HCT116 (cell line): ENCODE measurements at places on chromosomes 2 and 18.

- no peak overlapping the region for H3K4me3 ChIP-seq
- H3K36me3 ChIP-seq = peaks cover 30% of the 10 kb centered on the region
- H3K4me1 ChIP-seq = no peaks in the 10 kb centered on the region
- no peaks in the 10 kb centered on the region for H3K27me3 ChIP-seq
- no peak overlapping the region for H3K27ac ChIP-seq
- DNase-seq = no peak
Measured at GRCh38 chr2:47160660-47161059, 5.6 kb upstream of the STPG4 start.

DNA sequence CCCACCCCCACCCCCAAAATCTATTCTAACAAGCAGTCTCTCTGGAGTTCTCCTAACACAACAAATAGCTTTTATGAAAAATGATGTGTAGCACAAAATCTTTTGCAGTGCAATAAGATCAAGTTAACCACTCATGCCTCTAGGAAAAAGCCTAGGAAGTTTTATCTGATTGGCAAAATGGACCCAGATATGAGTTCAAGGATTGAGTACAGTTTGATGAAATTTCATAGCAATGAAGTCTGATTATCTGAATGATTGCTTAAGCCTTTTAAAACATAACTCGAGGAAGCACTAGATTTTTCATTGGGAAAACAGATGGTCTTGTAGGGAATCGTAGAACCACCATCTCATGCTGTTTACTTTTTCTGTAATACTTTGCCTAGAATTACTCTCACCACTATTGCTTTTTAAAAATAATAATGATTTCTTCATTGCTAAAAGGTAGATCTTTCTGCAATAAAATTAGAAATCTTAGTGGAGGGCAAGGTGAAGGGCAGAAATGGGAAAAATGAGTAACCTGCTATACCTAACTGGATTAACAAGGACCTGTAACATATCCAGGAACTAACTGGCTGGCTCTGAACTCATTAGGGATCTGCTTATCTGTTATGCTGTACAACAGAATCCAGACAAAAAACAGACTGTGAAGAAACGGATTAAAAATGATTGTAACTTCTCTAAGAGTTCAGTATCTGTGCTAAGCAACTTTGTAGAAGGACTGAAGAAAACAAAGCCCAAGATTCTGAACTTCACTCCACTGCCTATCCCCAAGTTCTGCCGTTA, 73.7 kb upstream of the ETAA1 start:
- H3K27me3 ChIP-seq = peaks cover 23% of the 10 kb centered on the region; the same call in 1 of the 2 replicates
- H3K4me3 ChIP-seq = no peak overlapping the region
- no peak for DNase-seq
- no peak overlapping the region for H3K27ac ChIP-seq

GRCh38 chr2:203359450-203359849, 31.3 kb downstream of the ABI2 start:
- DNase-seq = no peak
- no peaks in the 10 kb centered on the region for H3K27me3 ChIP-seq
- no peaks in the 10 kb centered on the region for H3K4me1 ChIP-seq
- no peak overlapping the region for H3K4me3 ChIP-seq
- peaks cover 2% of the 10 kb centered on the region; the same call in 1 of the 2 replicates for H3K36me3 ChIP-seq

DNA sequence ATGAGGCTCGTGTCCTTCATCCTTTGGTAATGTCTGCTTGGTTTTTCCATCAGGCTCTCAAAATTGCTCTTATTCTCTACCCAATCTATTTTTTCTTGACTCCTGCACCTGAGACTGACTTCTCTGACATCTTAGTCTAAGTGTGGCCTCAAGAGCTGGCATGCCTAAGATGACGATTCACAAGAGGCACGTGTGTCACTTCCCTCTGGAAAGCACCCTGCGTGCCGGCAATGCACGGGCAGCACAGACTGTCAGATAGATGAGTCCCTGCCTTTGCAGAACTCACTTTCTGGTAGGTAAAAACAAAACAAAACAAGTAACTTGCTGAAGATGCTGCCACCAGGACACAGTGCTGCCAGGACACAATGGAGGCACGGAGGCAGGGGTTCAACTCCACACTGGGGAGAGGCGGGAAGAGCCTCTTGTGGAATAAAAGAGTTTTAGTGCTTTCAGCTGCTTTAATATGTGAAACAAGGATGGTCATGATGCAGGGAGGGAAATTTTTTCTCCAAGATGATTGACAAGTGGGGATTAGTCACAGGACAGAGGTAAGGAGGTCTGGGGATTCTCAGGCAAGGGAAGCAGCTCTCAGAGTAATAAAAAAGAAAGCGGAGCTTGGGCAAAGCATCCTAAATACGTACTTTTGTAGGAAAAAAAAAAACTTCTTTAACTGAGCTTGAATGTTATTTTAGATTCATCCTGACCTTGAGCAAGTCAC, 27.3 kb downstream of the CYB5A start:
- no peaks in the 10 kb centered on the region for H3K36me3 ChIP-seq
- H3K4me3 ChIP-seq = no peak overlapping the region
- no peaks in the 10 kb centered on the region for H3K27me3 ChIP-seq
- no peak overlapping the region for H3K27ac ChIP-seq
- H3K4me1 ChIP-seq = no peaks in the 10 kb centered on the region
- DNase-seq = no peak

- H3K4me1 ChIP-seq = no peaks in the 10 kb centered on the region
- no peak for DNase-seq
- no peak overlapping the region for H3K4me3 ChIP-seq
- H3K36me3 ChIP-seq = no peaks in the 10 kb centered on the region
- no peaks in the 10 kb centered on the region for H3K27me3 ChIP-seq
- no peak overlapping the region for H3K27ac ChIP-seq
Measured at GRCh38 chr2:37616677-37617005, 54.8 kb downstream of the CDC42EP3 start.

DNA sequence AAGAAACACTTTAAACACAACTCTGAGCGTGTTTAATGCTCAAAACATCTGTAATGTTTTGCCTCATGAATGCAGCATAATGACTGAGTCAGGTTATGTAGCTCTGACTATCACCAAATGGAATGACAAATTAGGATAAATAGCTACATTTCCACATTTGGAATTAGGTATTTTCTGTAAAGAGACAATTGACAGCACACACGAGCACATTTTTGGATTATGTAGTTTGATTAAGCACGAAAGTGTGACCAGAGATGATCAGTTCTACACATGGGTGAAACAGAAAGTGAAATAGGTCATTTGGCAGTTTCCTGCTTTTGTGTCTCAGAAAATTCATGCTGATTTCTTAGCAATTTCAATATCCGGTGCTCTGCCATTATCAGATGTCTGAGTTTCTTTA, 29.0 kb downstream of the LPIN1 start:
- H3K4me3 ChIP-seq = no peak overlapping the region
- no peak for DNase-seq
- H3K27me3 ChIP-seq = no peaks in the 10 kb centered on the region
- H3K27ac ChIP-seq = no peak overlapping the region
- H3K36me3 ChIP-seq = 0 out of 2 replicates have a peak, but pooled peaks cover 7% of the 10 kb centered on the region

- H3K27ac ChIP-seq = no peak overlapping the region
- no peaks in the 10 kb centered on the region for H3K27me3 ChIP-seq
- no peak overlapping the region for H3K4me3 ChIP-seq
- H3K36me3 ChIP-seq = no peaks in the 10 kb centered on the region
- no peak for DNase-seq
- H3K4me1 ChIP-seq = no peaks in the 10 kb centered on the region
Measured at GRCh38 chr18:75261430-75262223, 51.0 kb downstream of the TSHZ1 start.

DNA sequence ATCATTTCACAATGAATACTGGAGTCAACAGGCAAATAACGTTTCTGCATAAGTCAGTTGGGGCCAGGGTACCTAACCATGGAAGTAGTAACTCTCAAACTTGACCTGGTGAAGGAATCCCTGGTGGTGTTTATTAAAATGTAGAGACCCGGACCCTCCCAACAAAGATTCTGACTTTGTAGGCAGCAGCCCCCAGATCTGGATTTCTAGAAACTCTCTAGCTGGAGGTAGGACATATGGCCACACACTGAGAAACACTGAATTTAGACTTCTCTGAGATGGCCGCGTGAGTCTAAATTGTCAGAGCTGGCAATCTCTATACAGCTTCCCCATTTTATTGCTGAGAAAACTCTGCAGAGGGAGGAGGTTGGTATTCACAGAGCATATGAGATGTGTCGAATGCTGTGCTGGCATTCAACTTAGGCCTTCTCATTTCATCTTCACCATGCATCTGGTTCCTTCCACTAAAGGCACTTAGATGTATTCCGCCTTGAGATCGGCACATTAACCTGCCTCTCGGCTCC, 278.1 kb downstream of the CYRIA start:
- no peak overlapping the region for H3K4me3 ChIP-seq
- DNase-seq = no peak
- no peaks in the 10 kb centered on the region for H3K36me3 ChIP-seq

DNA sequence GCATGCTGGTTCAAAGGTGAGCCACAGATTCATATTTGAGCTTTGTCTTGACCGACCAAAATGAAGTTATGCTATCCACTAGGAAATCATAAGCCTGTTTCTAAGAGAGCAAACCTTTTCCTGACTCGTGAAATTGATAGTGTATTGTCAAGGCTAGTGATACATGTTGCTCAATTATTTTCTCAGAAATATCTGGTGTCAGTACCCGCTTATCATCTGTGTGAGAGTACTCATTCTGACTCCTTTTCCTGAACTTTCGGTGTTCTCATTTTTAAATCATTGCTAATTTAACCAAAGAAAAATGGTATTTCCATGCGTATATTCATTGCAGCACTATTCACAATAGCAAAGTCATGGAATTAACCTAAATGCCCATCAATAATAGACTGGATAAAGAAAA, 56.2 kb downstream of the SGPP2 start:
- peaks cover 32% of the 10 kb centered on the region for H3K27me3 ChIP-seq
- H3K4me1 ChIP-seq = no peaks in the 10 kb centered on the region
- H3K27ac ChIP-seq = no peak overlapping the region
- DNase-seq = no peak
- no peak overlapping the region for H3K4me3 ChIP-seq

- H3K27ac ChIP-seq = no peak overlapping the region
- no peaks in the 10 kb centered on the region for H3K36me3 ChIP-seq
- H3K4me3 ChIP-seq = no peak overlapping the region
- DNase-seq = no peak
Measured at GRCh38 chr2:120391911-120392665, 46.2 kb downstream of the INHBB start.

- no peak for DNase-seq
- H3K36me3 ChIP-seq = no peaks in the 10 kb centered on the region
- no peaks in the 10 kb centered on the region for H3K27me3 ChIP-seq
Measured at GRCh38 chr2:195406886-195407603, 250.0 kb upstream of the SLC39A10 start.

DNA sequence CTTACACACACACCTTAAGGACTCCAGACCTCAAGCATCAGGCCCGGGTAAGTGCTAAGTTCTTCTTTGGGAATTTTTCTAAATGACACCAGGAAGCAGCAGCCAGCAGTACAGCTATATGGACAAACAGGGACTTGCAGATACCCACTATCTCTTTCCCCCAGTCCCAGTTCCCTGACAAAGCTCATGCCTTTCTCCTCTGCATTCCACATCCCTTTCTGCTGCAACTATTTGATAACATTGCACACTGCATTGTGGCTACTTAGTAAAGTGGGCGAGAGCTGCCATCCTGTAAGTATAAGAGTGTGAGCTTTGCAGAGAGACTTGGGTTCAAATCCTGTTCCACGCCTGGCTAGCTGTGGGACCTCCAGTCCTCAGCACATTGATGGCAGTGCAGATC, 14.0 kb upstream of the CD226 start:
- no peaks in the 10 kb centered on the region for H3K4me1 ChIP-seq
- DNase-seq = no peak
- H3K27me3 ChIP-seq = no peaks in the 10 kb centered on the region
- no peaks in the 10 kb centered on the region for H3K36me3 ChIP-seq
- no peak overlapping the region for H3K27ac ChIP-seq

- no peak overlapping the region for H3K4me3 ChIP-seq
- no peaks in the 10 kb centered on the region for H3K36me3 ChIP-seq
- H3K27ac ChIP-seq = no peak overlapping the region
- H3K4me1 ChIP-seq = no peaks in the 10 kb centered on the region
- DNase-seq = no peak
Measured at GRCh38 chr2:62188416-62188815, 7.5 kb upstream of the B3GNT2 start.

DNA sequence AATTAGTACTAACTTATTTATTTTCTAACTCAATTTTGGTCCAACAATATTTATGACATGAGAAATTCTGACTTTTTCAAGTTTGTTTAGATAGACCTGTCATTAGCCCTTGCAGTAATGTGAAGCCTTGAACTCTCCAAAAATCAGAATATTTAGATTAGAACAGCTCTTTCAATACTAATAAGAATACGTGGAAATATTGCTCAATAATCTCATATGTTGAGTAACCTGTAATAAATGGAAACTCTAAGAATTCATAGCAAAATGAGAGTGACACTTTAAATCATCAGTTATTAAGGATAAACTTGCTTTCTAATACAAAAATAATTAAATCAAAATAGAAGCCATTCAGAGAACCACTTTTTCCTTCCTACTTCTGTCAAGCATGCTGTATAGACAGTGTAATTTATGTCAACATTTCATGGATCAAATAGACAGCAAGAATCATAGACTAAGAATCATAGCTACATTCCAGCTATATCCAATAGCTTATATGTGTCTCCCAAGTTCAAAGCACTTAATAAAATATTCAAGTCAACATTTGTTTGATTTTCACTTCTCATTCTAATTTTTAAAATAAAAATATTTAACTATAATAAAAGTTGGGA, 710.3 kb upstream of the SOX11 start:
- no peaks in the 10 kb centered on the region for H3K4me1 ChIP-seq
- no peaks in the 10 kb centered on the region for H3K36me3 ChIP-seq
- H3K27ac ChIP-seq = no peak overlapping the region
- no peaks in the 10 kb centered on the region for H3K27me3 ChIP-seq
- H3K4me3 ChIP-seq = no peak overlapping the region
- DNase-seq = no peak

DNA sequence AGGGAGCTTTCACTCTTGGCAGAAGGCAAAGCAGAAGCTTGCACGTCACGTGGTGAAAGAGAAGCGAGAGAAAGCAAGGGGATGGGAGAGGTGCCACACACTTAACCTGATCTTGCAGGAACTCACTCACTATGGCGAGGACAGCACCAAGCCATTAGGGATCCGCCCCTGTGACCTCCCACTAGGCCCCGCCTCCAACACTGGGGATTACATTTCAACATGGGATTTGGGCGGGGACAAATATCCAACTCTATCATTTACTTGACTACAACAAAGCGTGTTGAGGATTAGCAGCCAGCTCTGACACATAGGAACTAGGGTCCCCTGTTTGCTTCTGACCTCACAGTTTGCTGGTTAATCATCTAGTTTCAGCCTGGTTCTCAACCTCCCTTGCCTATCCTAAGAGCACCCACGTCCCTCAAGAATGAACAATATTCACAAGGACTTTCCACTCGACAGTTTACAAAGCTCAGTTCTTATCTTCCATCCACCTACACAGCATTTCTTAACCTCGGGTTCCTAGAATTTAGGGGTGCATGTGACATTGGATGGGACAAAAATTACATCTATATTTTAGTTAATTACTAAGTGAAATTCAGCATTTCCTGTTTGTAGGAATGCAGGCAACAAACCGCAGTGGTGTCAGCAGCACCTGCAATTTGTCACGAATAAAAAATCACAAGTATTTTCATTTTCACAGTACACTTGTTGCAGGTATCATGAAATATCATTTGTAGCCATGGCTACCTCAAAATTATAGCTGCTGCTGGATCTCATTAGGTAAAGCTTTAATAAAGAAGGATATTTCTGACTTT, 36.0 kb downstream of the LBH start:
- no peaks in the 10 kb centered on the region for H3K36me3 ChIP-seq
- no peaks in the 10 kb centered on the region for H3K27me3 ChIP-seq
- H3K4me1 ChIP-seq = no peaks in the 10 kb centered on the region
- H3K27ac ChIP-seq = no peak overlapping the region
- no peak for DNase-seq

- no peaks in the 10 kb centered on the region for H3K4me1 ChIP-seq
- H3K36me3 ChIP-seq = no peaks in the 10 kb centered on the region
- no peak for DNase-seq
- H3K27ac ChIP-seq = no peak overlapping the region
- no peaks in the 10 kb centered on the region for H3K27me3 ChIP-seq
Measured at GRCh38 chr18:63899206-63899605, 8.6 kb upstream of the SERPINB10 start.
